ENCODE measurements at places on chromosomes 12 and 14.

DNA sequence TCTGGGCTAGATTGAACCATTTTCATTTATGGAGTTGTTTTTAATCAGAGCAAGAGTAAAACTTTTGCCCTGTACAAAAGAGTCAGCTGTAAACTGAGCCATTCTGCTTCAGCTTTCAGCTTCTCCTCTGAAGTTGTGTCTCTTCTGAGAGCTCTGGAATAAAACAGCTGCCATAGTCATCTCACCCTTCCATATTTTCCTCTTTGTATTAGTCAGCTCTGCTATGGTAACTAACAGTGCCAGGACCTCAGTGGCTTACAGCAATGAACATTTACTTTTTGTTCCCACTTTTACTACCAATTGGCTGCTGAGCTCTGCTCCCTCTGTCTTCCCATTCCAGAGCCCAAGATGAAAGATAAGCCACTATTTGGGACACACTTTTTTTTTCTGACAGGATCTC lies 178.5 kb downstream of the DAD1 start:
- DNase-seq, result no peak

DNA sequence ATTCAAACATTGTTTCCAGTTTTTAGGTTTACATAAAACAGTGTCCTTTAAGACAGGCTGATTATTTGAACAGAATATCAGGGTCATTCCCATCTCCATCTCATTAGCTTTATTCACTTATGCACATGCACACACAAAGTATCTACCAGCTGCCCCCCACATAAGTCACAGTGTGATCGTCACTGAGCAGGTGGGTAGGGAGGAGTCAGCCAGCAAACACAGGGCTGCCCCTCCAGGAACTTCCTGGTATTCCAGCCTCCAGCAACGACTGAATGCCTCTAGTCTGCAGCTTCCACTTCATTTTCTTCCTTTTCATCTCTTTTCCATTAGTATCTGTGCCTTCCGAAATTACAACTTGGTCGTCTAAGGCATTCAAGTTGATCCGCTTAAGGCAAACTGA lies 48.8 kb upstream of the FOXN3 start:
- no peak for DNase-seq

- no peak for DNase-seq
Observed at GRCh38 chr14:89892953-89893352, 61.6 kb downstream of the EFCAB11 start.

- no peak for DNase-seq
Observed at GRCh38 chr12:100790552-100790951, 4.0 kb upstream of the ANO4 start.

- no peak for DNase-seq
Observed at GRCh38 chr12:64194333-64195149, 27.6 kb downstream of the KICS2 start.

DNA sequence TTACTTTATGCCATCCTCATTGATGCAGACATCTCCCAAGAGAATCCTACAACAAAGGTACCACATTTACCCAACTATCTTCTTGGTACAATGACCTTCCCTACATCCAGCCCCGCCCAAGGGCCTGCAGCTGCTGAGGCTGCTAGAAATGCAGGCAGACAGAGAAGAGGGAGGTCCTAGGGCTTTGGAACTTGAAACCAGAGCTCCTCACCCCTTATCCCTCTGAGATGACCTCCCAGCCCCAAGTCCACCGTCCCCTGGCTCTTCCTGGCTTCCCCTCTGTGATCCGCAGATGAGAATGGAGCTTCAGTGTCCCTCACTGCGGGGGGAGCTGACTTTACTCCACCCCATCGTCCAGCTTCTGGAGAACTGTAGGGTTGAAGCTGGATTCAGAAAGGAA lies 1.6 kb upstream of the TNFRSF1A start:
- no peak for DNase-seq

DNA sequence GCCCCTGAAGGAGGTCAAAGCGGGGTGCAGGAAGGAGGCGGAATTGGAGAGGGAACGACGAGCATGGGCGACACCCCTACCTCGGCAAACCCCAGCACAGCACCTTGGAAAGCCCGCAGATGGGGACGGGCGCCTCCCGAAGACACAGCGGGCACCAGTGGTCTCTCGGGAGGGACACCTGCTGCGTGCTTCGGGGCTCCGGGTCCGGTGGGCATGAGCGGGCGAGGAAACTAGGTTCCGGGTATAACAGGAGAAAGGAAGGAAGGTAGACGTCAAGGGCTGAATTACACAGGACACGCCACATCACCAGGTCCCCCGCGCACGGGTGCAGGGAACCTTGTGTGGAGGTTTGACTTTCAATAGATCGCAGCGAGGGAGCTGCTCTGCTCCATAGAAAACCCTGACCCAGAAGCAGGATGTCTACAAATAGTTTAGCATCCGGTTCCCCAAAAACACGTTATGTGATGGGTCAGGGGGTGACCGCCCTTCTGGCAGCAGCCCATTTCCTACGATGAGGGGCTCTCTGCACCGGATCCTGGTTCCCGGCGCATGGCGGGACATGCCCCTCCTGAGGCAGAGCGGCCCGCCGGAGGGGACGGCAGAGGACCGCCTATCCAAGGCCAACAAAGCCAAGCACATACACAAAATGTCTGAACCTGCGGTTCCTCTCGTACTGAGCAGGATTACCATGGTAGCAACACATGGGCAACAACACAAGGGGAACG lies 196.9 kb downstream of the ALG10 start:
- no peak for DNase-seq

DNA sequence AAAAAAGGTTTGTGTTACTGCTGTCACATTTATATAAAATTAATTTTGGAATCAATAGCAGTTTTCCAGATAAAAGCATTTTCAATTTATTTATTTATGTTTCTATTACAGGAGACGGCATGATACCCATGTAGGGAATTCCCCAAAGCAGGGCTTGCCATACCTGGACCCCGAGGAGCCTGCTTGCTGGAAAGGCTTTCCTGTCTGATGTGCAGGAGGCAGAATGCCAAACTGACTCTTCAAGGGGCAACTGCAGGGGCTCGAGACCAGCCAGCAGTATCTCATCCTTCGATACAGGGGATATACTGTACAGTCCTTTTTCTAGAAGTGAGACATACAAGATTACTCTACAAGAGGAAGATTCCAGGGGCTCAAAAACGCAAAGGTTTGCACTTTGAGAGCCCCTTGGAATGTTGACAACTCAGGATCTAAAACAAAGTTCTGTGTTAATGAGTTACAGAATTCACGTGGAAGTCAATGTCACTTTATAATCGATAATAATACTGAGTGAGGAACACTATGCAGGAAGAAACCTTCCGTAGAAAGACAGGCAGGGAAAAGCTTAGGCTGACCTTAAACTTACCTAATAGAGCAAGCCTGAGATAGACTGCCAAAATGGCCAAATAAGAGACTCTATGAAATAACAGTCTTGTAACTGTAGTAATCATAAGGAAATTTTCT lies 38.6 kb downstream of the ZNF664 start:
- DNase-seq, result no peak

- no peak for DNase-seq
Observed at GRCh38 chr12:130153803-130154202, 8.5 kb upstream of the FZD10 start.

DNA sequence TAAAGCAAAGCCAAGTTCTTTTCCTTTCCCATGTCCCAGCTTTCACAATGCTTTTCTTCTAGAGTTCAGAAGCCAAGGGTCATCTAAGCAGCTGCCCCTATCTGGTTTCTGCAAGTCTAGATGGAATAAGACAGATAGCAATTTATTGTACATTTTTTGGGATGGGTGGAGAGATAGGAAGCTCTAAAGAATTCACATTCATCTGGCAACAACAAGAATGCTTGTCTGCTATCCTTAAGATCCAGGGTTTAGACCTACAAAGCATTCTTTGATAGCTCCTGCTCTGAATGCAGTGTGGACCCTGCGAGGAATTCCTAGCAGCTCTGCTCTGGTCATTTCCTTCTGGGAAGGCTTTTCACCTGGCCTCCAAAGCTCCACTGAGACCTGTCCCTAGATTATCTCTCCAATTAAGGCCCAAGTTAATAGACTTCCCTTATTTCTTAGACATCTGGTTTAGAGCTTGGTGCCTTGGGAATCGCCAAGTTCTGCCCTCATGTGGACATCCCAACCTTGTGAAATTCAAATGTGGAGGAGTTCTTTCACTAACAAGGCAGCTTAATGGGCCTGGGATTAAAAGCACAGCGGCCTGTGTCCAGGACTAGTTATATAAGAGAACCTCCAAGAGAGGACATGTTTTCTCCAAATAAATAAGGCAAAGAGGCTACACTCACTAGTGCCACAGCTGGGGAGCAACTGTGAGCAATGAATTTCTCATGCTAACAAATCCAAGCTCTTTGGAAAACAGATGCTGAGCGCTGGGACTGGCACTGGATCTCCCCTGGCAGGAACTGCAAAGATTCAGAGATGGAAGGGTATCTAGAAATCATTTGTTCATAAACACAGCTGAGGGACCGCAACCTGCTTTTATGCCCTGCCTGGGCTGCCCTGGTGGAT lies 384.5 kb upstream of the DDHD1 start:
- DNase-seq, result no peak

DNA sequence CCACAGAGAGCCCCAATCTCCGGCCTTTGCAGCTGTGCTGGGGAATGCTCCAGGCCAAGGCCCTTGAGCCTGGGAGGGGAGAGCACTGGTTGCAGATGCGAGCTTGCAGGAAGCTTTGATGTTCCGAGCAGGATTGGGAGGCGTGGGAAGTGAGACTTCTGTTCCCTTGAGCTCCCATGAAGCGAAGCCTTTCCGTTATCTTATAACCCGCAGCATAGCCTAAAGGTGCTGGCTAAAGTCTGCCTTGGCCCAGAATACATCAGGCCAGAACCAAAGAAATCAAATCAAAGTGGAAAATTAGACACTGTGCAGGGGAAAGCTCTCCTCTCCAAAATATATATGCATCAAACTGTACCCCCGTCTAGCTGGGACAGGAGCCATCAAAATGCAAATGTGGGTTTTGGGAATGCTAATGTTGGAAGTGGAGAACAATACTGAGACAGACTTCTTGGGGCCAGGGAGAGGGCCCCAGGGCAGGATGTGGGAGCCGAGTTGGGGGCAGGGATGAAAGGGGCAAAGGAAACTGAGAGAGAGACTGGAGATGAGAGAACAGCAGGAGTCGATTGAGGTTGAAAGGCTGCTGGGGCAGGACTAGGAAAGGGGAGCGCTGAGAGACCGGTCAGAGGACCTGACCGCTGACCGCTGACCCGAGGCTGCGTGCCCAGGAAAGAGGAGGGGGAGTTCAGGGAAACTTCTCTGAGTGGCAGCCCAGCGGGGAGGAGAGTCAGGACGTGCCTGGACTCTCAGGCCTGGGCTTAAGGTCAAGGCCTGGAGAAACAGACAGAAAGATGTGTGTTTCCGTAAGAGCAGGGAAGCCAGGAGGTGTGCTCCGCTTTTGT lies 152.2 kb upstream of the PARP11 start:
- DNase-seq, result no peak

- peak; percentile 68 for DNase-seq
Observed at GRCh38 chr12:30822385-30823155, 67.8 kb upstream of the CAPRIN2 start.

GRCh38 chr12:90098132-90098779 lies 389.6 kb upstream of the ATP2B1 start:
- no peak for DNase-seq

DNA sequence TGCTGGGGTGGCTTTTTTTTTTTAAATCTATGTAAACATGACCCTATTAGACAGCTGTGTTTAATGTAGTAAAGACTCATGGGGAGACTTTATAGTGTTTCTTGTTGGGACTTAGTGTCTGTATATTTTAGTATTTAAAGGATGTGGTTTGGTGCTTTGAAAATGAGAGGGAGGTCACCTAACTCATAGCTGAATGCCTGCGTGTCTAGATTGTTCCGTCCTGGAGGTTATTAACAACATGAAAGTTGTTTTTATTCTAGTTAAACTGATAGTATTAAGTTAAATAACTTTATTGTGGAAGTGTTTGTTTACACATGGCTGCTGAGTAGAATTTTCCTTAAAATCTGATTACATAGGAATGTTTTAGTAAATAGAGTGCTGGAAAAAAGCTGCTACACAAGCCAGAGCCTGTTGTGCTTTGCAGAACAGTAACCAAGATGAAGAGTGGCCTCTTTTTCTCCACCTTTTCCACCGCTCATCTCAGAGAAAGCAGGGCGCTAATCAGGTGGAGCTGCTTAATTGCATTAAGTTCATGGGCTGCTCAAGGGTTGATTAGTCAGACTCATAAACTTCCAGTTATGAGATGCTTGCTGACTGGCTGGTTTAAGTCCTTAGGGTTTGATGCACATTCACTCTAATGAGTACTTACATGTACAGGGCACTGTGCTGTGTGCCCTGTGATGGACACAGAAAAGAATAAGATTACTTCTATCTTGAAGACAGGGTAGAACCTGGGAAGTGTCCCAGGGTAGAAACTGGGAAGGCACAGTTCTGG lies 62.7 kb downstream of the FBXO34 start:
- DNase-seq, result no peak

GRCh38 chr12:81146228-81147225 lies 68.6 kb downstream of the ACSS3 start:
- no peak for DNase-seq

- no peak for DNase-seq
Observed at GRCh38 chr14:105271224-105271890, 23.0 kb downstream of the BTBD6 start.

- DNase-seq, result no peak
Observed at GRCh38 chr12:6065863-6066199, 58.6 kb downstream of the VWF start.

DNA sequence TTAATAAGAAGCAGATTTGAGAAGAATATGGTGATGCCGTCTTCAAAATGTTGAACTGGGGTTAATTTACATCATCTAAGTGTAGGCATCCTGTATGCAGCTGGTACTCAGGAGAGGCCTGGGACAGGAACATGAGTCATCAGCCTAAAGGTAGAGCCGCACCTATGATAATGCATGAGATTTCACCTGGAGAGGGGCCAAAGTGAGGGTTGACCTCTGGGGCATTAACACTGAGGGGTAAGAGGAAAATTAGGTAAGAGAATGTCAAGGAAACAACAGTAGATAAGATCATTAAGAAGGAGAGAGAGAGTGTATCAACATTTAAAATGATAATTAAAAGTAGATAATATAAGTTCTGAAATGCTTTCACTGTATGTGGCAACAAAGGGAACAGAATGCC lies 20.2 kb upstream of the SSTR1 start:
- no peak for DNase-seq

DNA sequence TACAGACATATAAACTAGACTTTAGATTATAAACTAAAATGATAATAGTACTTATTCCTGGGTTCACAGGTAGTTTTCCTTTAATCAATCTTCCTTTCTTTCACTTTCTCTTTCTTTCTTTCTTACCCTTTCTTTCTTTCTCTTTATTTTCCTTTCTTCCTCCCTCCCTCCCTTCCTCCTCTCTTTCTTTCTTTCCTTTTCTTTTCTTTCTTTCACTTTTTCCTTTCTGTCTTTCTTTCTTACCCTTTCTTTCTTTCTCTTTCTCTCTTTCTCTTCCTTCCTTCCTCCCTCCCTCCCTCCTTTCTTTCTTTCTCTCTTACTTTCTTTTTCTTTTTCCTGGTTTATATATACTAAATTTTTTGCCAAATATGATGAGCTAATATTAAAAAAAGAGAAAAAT lies 61.5 kb downstream of the CMKLR1 start:
- DNase-seq, result no peak

All from activated effector memory CD4-positive, alpha-beta T cell treated with anti-CD3 and anti-CD28 coated beads, Interleukin-2, amount 50 U/mL, for 16 hours (primary cell).